Breast epithelium (tissue), 4 donors: ENCODE measurements at places on chromosomes 16 and 17. TPM values are rescaled to one million over a fixed set of nuclear protein-coding genes. Genes with fewer than 3 reads are reported as not detected.

ZPBP2 gene
- total RNA-seq: not detected

TEKT5 gene
- not detected for total RNA-seq

ZNF594 gene
- 9.4 TPM for total RNA-seq

C1QTNF8 gene
- total RNA-seq: not detected

AIPL1 gene
- total RNA-seq: not detected

HSF5 gene
- under 0.01 TPM for total RNA-seq

TBC1D3B gene
- 1.9 TPM for total RNA-seq

DPEP2NB gene
- not detected for total RNA-seq

KRT20 gene
- 6.6 TPM for total RNA-seq

PDPK1 gene
- 29.4 TPM for total RNA-seq

SPECC1 gene
- 36.4 TPM for total RNA-seq

ITGAX gene
- total RNA-seq: 16.8 TPM

EIF3CL gene
- 188 TPM for total RNA-seq

OR1A1 gene
- total RNA-seq: not detected

HLF gene
- 13.4 TPM for total RNA-seq

SLC16A11 gene
- 3.6 TPM for total RNA-seq

GDPD1 gene
- total RNA-seq: 5.9 TPM

RPRML gene
- total RNA-seq: not detected

PRSS36 gene
- total RNA-seq: 0.98 TPM

FBXO39 gene
- not detected for total RNA-seq

FZD2 gene
- 3.0 TPM for total RNA-seq

CDH16 gene
- not detected for total RNA-seq

EIF5A gene
- 172 TPM for total RNA-seq

C17orf107 gene
- 3.9 TPM for total RNA-seq

CPNE7 gene
- total RNA-seq: not detected

TM4SF5 gene
- total RNA-seq: not detected

UTS2R gene
- not detected for total RNA-seq

CMTM1 gene
- 2.9 TPM for total RNA-seq

IL21R gene
- total RNA-seq: not detected

MRM3 gene
- 16.5 TPM for total RNA-seq

CNTNAP1 gene
- total RNA-seq: 1.8 TPM

GINS2 gene
- 0.66 TPM for total RNA-seq

CETP gene
- 0.80 TPM for total RNA-seq

TEKT1 gene
- total RNA-seq: not detected

MT1H gene
- total RNA-seq: not detected

ODAD4 gene
- total RNA-seq: 3.2 TPM

C17orf50 gene
- not detected for total RNA-seq

ABCA8 gene
- 38.6 TPM for total RNA-seq

DNAAF1 gene
- 9.5 TPM for total RNA-seq

USP31 gene
- total RNA-seq: 40.7 TPM

NSMCE1 gene
- total RNA-seq: 32.4 TPM

PSMB10 gene
- 46.2 TPM for total RNA-seq

ABCA10 gene
- 13.6 TPM for total RNA-seq

ARSG gene
- 14.8 TPM for total RNA-seq

SMG1 gene
- 107 TPM for total RNA-seq

AFMID gene
- total RNA-seq: 66.2 TPM

GNAO1 gene
- 0.98 TPM for total RNA-seq

NT5C3B gene
- total RNA-seq: 50.2 TPM

LYRM9 gene
- 31.2 TPM for total RNA-seq

TOB1 gene
- 54.1 TPM for total RNA-seq

KRTAP3-2 gene
- not detected for total RNA-seq

OGFOD3 gene
- total RNA-seq: 26.3 TPM

SPNS2 gene
- 11.5 TPM for total RNA-seq

TSPOAP1 gene
- 42.1 TPM for total RNA-seq

RNF222 gene
- total RNA-seq: not detected

CHRNE gene
- total RNA-seq: 0.73 TPM

SLC5A10 gene
- 0.29 TPM for total RNA-seq

ENDOV gene
- 13.8 TPM for total RNA-seq

LPO gene
- total RNA-seq: not detected

SLC43A2 gene
- total RNA-seq: 13.8 TPM
